ENCODE measurements at places on chromosomes 3 and 15.

- DNase-seq: no peak
These were observed 844 bp downstream of the IMPG2 start for GRCh38 chr3:101319531-101319930.

DNA sequence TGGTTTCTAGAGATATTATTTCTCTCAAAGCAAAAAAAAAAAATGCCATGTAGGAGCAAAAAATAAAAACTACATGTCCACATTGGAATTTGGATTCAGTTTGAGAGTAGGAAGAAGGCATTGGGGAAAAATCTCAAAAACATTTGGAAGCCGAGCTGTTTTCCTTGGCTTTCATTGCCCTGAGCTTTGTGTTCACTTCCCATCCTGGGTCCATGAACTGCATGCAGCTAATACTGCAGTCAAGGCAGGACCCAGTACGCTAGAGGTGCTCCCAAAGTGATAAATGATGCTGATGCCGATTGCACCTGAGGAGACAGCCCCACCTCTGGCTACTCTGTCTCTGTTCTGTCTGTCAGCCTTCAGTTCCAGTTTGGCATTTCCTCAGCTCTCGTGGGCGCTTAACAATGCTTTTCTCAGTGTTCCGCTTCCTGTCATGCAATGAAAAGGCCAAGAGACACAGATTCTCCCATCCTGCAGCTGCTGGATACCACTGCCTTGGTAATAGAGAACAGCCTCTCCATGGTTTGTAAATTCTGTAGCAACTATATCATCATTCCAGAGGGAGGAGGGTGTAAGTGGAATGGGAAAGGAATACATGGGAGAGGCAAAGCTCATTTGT is 181.8 kb downstream of the RYR3 start:
- DNase-seq: no peak

DNA sequence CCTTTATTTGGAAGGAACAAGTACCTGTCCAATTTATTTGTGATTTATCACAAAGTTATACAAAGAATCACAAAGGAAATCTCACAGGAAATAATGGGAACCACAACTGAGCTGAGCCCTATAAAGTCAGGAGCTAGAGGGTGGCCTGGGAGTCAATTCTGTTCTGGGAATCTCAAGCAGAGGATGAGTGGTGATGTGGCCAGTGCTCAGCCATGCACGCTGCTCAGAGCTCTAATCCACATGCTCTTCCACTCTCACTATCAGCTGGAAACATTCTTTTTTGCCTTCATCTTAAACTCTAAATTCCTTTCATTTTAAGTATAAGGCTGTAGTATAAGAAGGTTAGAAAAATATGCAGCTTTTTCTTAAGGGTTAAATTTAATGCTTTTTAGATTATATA is 36.6 kb downstream of the UACA start:
- DNase-seq: no peak

- DNase-seq: no peak
These were observed 266.3 kb downstream of the RPLP1 start for GRCh38 chr15:69718916-69719315.

GRCh38 chr3:9290566-9290965 is 41.1 kb upstream of the SRGAP3 start:
- no peak for DNase-seq

- DNase-seq: no peak
These were observed 12.3 kb downstream of the LRIG1 start for GRCh38 chr3:66488492-66488891.

- DNase-seq: no peak
These were observed 35.8 kb upstream of the SLC24A5 start for GRCh38 chr15:48084759-48085590.

- DNase-seq: peak; percentile 44
These were observed 1.4 kb downstream of the HTD2 start for GRCh38 chr3:58307639-58308215.

GRCh38 chr15:56765251-56765650 is 31.9 kb upstream of the ZNF280D start:
- DNase-seq: peak; percentile 83

DNA sequence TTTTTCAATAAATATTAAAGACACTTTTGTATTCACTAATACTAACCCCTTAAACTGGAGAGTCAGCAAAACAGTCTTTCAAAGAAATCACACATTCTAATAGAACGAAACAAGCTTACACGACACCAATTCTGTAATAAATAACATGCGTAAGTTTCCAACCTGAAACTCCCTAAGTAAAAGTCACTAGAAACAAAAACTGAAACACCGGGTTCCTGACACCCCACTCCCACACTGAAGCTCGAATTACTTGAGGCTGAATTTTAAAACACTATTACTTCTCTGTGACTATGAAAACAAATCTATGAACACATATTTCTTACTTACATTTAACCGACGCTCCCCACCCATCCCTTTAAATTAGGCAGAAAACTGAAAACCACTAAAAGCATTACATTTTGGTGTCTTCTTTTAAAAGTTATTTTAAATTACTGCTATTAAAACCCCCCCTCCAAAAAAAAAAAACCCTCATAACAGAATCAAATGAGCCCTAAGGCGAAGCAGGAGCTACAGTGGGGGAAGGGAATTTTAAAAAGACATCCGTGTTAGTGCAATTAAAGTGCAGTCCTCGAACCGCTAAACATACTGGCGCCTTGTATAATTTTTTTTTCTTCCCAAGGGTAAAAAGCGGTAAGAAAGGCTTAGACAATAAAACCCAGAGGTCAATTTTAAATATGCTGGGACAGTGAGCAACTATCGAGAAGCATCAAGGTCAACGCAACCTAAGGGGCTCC is 878 bp downstream of the SPPL2A start:
- DNase-seq: no peak

DNA sequence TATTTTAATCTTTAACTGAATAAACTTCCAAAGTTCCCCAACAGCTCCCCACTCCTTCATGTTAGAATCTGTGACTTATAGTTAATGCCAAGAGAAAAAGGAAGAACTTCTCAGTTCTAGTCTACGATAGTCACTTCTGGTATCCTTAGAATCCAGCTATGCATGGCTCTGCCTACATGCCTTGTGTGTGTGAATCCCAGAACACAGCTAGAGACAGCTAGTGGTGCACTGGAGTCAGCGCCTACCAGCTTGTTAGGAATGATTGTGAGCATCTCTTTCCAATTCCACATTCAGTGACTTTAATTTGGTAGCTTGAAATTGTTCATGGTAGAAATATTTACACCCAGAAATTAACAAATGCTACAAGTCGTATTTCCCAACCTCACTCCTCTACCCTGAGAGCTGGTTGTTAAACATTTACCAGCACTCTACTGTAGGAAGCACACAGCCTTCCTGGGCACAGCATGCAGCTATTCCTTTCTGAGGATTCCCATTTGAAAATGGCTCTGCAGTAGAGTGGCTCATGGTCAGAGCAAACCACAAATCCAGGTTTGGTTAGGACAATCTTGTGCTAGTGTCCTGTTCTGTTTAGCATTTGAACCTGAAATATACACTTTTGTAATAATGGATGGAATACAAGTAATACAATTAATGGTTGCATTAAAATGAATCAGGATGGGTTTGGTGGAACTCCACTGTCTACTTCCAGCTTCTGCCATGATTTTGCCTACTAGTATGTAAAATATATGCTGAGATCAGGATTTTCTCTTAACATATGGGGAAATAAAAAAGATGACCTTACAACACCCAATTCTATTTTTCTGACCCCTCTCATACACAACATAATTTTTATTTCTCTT is 371.0 kb upstream of the GBE1 start:
- DNase-seq: no peak

- DNase-seq: no peak
These were observed 9.7 kb downstream of the NTRK3 start for GRCh38 chr15:88246666-88247446.

- DNase-seq: no peak
These were observed 419 bp downstream of the FAM227B start for GRCh38 chr15:49620199-49620598.

GRCh38 chr3:106381939-106382335 is 513.1 kb upstream of the CBLB start:
- DNase-seq: no peak

DNA sequence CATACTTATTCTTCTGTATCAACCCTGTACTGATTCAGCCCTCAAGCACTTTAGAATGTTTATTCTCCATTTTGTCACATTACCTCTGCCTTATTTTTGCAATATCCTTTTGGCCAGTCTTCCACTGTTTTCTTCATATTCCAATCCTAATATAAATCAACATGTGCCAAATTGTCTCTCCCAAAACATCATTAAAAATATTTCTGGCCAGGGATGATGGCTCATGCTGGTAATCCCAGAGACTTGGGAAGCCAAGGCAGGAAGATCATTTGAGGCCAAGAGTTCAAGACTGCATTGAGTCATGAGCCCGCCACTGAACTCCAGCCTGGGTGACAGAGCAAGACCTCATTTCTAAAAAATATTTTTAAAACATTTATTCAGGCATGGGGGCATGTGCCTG is 641.4 kb upstream of the CBLB start:
- no peak for DNase-seq

- DNase-seq: no peak
These were observed 39.2 kb upstream of the SEMA4B start for GRCh38 chr15:90161950-90162361.

GRCh38 chr15:64653757-64654156 is 121.6 kb downstream of the RBPMS2 start:
- no peak for DNase-seq

DNA sequence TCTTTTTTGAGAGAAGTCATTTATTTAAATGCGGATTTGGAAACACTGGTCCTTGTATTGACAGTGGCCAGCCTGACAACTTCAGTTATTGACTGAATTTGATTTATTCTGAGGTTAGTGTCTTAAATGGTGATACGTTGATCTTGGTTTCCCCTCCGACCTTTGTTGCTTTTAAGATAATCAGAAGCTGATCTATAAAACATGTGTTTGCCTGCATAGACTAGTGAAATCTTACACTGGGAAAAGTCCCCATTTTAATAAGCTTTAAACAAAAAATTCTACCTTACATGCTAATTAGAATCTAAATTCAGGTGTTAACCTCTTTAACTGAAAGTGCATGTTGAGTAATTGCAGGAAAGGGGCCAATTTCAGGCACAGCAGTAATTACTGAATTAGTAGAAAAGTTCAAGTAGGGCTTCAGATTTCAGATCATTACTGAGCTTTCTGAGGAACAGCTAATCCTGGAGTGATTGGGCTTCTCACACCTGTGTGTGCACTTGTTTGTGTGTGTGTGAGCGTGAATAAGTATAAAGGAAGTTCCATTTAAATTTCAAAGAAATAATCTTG is 221.4 kb downstream of the SOX2 start:
- DNase-seq: no peak

DNA sequence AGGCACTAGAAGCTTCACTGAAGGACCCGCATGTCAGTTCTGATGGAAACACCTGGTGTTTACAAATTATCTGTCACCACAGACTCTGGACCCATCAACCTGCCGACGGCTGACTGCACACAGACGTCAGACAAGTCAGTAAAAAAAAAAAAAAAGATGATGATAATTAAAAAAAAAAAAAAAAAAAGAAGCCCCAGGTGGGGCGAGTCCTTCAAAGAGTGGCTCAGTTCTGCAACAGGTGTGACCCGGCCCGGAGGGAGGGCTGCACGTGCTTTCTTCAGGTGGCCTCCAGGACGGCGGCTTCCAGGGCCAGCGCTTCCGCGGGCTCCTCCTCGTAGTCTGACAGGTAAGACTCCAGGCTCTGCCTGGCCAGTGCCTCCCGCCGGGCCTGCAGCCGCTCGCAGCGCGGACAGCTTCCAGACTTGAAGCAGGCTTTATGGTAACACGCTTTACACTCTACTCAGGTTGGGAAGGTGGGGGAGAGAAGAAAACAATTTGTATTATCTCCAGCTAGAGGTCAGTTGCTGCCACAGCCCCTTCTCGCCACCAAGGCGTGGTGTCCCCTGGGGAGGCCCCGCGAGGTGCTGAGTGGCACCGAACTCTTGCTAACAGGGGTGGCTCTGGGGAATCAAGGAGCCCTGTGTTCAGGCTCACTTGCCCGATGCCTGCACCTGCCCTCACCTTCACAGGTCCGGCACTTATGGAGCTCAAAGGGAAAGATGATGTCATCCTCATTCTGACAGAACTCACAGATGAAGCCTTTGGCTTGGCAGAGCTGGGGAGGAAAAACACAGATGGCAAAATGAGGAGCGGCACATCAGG is 61.8 kb downstream of the RUBCN start:
- DNase-seq: no peak

All from pulmonary artery endothelial cell (primary cell).